ENCODE measurements at places on chromosomes 7 and 10.
A peak's percentile ranks its signal among the peaks of the same experiment; 100 is the strongest.

DNA sequence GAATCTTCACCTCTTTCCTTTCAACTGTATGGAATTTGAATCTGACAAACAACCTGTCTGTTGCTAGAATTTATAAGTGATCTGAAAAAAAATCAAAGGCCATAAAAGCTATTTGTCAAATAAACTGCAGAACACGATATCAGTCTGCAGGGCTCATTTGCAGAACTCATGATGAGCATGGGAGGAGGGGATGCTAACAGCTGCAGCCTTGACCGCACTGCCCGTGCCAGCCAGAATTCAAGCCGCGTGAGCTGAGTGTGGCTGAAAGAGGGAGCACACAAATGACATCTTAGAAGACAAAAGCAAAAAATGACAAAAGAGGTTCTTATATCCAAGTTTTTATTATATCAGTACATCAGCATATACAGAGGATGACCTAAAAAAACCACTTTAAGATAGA lies 15.7 kb downstream of the LRRTM3 start:
- DNase-seq = no peak

DNA sequence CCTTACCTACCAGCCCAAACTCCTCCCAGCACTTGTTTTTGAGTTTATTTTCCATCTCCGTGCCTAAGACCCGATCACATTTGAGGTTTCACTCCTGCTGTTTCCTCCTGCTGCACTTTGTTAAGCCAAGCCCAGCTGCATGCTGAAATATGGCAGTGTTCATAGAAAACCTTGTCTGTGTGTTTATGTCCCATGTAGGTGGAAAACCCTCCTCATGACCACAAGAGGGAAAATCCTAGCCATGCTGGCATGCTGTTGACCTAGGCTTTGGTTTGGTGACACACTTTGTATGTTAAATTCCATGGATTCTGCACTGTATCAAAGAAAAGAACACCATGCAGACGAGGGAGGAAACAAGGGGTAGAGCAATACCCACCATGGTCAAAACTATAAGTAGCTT lies 154.4 kb downstream of the CUBN start:
- DNase-seq = no peak

DNA sequence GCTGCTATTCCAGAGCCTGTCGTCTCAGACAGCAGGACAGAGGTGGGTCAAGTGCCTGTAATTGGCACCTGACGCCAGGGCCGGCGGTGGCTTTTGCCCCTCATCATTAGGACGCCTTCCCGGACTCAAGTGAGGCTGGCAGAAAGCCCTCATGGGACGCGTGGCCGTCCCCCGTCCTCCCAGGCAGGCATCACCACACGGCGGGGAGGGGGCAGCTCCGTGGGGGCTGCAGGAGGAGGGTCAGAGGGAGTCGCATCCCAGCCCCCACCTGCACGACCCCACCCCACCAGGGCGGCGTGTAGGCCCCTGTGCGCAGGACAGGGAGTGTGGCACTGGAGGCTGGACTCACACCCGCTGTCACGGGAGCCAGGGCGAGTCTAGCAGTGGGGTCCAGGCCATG lies 16.3 kb downstream of the CFAP46 start:
- no peak for DNase-seq

DNA sequence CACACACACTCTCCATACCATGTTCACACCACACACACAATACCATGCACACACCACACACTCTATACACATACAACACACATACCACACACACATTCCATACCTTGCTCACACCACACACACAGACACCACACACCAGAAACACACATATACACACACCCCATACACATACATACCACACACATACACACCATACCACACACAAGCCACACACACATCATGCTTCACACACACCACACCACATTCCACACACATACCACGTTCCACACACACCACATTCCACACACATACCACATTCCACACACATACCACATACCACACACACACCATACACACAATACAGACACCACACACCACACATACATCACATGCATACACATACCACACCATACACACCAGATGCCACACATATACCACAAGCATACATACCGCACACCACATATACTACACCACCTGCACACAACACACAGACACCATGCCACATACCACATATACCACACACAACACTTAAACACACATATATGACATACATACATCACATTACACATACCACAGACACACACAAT lies 282.7 kb downstream of the POU6F2 start:
- DNase-seq = no peak

DNA sequence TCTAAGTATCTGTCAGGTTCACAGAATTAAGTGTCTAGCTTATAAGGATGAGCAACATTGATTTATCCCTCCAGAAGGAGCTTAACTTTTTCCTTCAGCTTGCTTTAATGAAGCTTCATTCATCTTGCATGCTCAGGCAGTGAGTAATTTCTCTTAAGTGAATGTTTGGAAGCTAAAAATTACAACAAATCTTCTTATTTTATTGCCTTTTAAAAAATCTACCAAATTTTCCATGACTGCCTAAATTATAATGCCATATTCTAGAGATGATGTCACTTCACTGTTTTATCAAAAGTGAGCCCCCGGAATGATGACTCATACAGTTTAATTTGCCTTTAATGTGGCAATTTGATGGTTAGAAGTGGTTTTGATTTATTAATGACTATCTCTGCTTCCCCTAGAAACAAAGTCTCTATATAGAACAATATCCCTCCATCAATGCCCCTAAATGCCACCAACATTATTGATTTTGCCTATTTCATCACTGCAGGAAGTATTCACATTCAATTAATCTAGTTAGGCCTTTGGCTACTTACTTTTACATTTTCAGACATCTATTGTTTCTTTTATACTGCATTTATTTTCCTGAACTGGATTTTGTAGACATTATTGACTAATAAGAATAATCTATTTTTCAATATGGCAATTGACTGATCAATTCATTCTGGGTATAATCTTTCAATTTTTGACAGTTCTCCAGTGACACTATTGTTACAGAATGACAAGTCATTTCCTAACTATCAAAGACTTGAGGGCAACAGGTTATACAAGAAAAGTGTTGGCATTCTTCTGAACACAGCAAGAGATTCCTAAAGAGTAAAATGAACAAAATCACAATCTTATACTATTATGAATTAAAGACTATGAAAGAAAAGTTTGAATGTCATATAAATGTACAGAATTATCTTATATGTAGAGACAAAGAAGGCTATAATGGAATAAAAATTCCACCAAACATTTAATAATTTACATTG lies 139.3 kb upstream of the ODAD2 start:
- DNase-seq = no peak

DNA sequence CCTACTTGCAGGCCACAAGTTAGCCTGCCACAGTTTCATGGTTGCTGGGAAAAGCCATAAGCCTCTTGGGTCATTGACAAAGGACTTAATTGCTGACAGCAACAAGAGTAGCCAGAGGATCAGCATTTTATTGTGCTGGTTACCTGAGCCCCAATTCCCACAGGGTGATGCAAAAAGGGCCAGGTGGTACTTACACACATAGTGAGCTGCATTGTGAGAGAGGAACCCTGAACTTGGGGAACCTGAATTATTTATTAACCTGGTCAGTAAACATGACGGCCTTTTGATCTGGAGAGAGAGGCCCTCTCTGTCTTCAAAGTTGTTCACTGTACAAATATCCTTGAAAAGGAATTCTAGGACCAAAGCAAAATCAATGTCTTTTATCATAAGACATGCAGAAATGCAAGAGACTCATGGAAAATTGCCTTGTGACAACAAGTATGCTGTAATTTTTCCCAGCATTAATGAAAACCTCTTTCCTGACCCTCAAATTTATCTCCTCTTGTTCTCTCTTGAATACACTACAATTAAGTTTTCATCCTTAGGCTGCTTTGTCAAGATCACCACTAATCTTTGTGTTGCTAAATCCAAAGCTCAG lies 102.9 kb upstream of the PHYHIPL start:
- no peak for DNase-seq

DNA sequence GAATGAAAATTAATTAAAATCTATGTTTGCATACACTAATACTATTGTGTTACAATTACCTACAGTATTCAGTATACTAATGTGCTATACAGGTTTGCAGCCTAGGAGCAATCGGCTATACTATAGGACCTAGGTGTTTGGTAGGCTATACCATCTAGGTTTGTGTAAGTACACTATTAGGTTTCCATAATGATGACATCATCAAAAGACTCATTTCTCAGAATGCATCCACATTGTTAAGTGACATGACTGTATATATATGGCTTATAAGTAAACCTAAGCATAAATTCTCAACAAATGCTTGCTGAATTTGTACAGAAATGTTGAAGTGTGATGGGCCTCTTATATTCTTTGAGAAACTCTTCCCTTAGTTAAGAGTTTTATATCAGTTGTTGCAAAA lies 206.5 kb upstream of the ZWINT start:
- DNase-seq = no peak

DNA sequence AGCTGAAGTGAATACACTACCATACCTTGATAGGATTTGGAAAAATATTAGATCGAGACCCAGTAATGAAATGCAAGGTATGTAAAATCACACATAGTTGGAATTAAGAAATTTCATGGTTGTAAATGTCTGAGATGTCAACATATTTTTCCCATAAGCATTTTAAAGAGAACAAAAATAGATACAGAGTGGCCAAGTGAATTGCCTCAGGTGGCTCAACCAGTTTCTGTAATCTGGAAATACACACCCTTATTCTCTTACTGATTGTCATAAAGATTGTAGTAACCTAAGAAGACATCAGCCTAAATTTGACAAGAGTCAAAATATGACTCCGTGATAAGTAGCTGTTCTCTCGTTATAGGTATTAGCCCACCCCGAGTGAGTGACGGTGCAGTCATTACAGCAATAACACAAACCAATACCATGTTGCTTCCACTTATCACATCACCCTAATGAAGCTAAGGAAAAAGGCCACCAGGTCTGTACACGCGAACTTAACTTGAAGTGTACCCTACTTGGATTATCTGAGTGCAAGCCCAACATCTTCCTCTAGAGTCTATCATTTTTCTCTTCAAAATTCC lies 23.4 kb downstream of the PIK3AP1 start:
- DNase-seq = no peak

GRCh38 chr10:117534321-117535297 lies 7.9 kb upstream of the EMX2 start:
- DNase-seq = no peak

DNA sequence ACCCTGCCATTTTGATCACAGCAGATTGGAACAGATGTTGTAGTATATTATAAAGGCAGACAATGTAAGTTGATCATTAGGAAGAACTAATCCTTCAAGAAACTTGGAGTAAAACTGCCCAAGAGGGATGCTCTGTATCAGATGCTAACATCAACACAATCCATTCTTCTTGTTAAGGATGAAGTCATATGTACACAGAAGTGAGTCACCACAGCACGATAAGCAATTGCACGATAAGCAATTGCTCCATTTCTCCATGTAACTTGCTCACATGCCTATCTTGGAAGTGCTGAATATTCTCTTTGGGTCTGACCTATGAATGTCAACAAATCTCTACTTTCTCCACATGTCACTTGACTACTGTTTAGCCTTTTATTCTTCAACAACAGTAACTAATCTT lies 41.5 kb upstream of the DMTF1 start:
- no peak for DNase-seq

DNA sequence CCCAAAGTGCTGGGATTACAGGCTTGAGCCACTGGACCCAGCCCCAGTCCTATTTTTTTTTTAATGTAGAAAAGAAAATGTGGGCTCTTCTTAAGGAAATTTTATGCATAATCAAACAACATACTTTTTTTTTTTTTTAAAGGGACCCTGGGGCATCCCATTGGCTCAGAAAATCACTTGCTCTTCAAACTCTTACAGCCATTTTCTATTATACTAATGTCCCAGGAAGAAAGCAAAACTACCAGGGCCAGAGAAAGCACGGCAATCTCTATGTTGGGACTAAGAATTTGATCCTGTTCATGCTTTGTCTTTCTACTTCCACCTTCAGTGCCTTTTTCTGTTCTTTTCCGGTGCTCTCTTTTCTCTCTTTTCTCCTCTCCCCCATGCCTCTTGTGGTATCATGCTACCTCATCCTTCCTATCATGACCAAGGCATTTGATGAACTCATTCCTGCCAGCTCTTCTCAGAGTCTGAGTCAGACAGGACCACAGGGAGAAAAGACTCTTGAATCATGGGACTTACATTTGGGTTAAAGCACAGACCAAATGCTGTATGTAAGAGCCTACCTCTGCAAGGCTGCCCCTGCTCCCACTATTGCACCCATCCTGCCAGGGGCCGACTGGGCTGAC lies 76.4 kb upstream of the CCNY start:
- DNase-seq = peak; percentile 8

GRCh38 chr7:147400221-147400689 lies 1190.3 kb upstream of the C7orf33 start:
- no peak for DNase-seq

- no peak for DNase-seq
Measured at GRCh38 chr7:132141109-132141508, 435.2 kb downstream of the PLXNA4 start.

GRCh38 chr7:10268034-10268433 lies 705.6 kb upstream of the PHF14 start:
- no peak for DNase-seq

DNA sequence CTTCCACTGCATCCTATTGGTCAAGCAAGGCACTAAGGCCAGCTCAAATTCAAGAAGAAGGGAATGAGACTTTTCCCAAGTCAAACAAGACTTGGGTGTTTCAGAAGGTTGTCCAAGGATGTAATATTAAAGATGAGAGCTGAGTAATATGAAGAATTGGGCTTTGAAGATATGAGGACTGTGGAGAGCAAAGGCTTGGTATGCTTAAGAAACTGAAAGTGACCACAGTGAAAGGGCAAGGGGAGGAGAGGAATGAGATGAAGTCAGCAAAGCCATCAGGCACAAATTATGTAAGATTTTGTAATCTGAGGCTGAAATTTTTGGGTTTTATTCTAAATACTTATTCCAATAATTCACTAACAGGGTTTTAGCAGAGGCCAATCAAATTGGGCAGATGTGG lies 38.6 kb upstream of the NPY start:
- DNase-seq = no peak

GRCh38 chr7:116524609-116525297 lies at the start of gene CAV1:
TSS of gene CAV1 (plus strand) at chr7:116525036. CDS start at chr7:116525063, 27 bp downstream.
- no peak for DNase-seq

DNA sequence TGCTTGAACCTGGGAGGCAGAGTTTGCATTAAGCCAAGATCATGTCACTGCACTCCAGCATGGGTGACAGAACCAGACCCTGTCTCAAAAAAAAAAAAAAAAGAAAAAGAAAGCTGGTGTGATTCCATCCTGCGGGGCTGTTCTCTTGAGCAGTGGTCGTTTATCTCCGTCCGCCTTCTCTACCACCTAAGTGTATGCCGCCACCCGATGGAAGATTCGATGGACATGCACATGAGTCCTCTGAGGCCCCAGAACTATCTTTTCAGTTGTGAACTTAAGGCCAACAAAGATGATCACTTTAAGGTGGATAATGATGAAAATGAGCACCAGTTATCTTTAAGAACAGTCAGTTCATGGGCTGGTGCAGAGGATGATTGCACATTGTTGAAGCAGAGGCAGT lies 65.7 kb downstream of the ABRAXAS2 start:
- DNase-seq = peak; percentile 45

- no peak for DNase-seq
Measured at GRCh38 chr7:116229366-116229765, 19.0 kb downstream of the TES start.

Measured in NB4 (cell line).